NCI-H526 treated with DMSO at 0.1 percent for 48 hours (cell line): ENCODE measurements at places on chromosomes 3 and 15.

DNA sequence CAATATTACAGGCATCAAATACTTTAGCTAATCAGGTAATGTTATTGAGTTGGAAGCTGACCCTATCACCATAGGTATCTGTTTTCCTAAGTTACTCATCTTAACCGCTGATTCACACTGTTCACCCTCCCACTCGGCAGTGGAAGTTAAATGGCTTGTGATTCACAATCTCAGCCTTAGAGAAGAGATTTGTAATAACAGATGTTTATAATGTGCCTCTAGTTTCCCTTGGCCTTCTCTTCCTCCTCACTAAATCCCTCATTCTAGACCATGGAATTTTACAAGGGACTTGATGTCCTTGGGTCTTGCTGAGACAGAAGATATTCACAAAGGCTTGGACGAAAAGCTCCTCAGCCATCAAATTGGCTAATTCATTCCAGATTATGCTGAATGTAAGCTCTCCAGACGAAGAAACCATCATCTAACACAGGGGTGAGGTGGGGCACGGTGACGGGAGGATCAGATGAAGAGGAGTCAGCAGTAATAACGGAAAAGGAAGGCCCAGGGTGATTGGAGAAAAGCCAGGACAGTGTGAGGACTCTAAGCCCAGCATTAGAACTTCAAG lies 931.7 kb downstream of the MCTP2 start:
- DNase-seq = no peak

DNA sequence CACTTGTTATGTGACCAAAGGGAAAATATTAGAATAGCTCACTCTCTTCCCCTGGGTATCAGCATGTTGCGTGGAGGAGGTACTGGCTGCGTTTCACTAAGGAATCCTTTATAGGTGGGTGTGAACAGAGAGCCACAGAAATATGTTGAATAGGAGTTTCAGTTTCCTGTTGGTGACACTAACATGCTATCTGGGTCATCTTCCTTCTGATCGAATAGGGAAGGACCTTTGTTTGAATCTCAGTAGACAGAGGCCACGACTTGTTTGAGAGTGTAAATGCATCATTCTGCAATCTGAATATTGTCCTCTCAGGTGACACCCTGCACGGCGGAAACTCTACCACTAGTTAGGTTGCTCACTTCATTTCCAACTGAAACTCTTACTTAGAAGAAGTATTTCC lies 157.9 kb upstream of the SLC2A2 start:
- no peak for DNase-seq

- DNase-seq = no peak
These were observed 72.3 kb downstream of the ITGB5 start for GRCh38 chr3:124814620-124815421.

DNA sequence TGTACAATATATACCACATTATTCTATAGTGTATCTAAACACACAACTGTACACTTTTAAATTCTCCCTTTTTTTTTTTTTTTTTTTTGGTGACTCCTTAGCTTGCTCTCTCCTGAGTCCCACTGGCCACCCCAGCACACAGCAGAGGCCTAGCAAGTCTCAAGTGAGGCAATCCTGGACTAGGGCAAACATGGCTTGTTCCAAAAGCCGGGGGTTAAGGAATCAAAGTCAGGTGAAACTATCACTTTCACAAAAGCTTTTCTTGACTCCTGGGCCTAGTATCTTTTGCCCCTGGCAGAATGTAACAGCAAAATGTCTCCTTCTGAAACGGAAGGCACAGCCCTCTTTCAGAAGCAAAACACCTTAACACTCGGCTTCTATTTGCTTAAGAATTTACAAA lies 5.8 kb downstream of the EOMES start:
- no peak for DNase-seq

DNA sequence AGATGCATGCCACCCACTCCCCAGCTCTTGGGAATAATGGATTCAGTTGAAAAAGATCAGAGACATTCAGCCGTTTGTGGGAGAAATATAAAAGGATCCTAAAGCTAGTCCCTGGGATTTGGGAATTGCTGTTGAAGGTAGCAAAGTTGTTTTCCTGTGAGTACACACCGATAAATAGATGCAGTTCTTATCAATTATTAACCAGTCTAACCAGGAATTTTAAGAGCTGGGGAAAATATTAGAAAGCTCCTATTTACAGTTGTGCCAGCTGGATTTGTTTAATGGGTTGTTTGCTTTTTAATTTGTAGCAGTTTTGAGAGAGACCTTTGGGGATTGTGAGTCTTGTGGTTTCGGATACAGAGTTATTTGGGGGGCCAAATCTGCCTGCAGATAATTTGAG lies 44.2 kb upstream of the SKOR1 start:
- DNase-seq = no peak

DNA sequence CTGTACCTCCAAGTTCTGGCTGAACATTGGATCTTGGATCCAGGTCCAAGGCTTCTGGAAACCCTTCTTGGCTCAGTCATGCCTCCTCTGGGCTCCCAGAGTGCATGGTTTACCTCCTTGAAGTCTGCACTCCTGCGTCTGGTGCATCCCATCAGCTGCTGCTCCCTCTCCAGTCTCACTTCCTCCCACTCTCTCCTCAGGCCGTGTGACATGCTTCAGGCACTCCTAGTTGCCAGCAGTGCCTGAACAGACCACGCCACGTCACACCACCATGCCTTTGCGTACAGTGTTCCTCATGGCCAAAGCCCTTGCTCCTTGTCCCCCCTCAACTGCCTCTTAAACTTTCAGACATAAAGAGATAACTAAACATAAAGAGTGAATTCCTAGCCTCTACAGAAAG lies 5.7 kb downstream of the GPR27 start:
- DNase-seq = no peak

DNA sequence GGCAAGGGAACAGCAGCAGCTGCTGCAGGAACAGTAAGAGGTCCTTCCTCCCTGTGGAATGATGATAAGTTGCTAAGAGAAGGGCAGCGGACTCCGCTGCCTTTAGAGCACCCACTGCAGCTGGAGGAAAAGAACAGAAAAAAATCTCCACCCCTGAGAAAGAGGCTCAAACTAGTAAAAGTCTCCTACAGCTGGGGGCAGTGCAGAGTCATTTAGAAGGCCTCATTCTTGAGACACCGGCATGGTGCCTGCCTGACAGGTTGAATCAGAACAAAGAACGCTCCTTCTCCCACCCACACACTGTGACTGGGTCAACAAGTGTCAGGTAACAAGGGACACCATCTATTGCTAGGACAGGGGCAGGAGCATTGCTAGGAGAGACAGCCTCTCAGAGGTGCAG lies 188.4 kb downstream of the ABHD5 start:
- peak; percentile 9 for DNase-seq
